Activated effector memory CD4-positive, alpha-beta T cell treated with anti-CD3 and anti-CD28 coated beads, Interleukin-2, amount 50 U/mL, for 16 hours (primary cell): ENCODE measurements at places on chromosomes 4 and X.

DNA sequence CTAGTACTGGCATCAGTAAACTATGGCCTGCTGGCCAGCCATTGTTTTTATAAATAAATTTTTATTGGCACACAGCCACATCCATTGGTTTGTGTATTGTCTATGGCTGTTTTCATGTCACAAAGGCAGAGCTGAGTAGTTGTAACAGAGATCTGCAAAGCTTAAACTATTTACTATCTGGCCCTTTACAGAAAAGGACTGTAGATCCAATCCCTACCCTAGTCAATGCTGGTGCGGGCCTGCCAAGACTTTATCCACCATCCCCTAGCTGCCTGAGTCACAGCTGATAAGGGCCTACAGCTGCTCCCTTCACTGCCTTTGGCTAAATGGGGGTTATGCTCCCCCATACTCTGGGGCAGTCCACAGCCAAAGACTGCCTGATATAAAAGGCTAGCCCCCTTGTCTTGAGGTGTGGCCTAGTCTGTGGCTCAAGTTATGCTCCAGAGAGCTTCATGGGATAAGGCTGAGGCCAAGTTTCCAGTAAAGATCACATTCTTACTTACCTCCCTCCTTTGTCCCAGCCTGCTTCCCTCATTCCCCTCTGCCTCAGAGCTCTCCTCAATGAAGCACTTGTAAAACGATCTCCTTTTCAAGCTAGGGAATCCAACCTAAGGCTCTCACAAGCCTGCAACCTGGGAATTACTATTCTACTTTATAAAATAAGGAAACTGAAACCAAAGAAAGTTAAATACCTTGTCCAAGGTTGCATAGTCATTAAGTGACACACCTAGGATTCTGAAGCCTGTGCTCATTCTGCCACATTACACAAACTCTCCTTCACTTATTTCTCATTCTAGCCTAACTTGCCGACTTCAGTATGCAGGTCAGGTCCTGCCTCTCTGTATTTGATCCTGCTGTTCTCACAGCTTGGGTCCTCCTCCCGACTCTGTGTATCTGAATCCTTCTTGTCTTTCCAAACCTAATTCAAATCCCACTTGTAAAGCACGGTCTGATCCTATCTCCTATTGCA is 20.7 kb downstream of the ACE2 start:
- DNase-seq, result no peak

DNA sequence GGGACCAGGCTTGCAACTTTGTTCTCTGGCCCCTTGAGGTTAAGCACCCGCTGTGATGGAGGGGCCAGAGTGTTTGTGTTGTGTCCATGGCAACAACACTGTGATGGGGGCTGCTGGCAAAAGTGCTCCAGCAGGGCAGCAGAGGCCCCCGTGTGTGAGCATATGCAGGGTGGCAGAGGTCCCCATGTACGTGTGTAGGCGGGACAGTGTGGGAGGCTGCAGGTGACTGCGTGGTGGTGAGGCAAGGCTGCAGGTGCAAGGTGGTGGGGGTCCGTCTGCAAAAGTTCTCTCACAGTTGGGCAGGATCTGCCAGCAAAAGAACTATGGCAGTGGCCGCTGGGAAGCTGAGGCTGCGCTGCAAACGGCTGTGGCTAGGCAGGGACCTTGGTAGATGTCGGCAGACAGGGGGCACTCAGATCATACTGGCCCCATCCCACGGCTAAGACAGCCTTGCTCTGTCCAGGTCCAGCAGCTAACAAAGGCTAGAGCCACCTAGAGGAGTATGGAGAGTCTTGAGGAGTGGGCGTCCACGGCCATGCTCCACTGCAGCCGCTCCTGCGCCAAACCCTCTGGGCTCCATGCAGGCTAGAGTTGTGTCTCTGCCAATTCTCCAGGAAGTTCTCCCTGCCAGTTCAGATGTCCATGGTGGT is 46.8 kb upstream of the PASD1 start:
- no peak for DNase-seq

DNA sequence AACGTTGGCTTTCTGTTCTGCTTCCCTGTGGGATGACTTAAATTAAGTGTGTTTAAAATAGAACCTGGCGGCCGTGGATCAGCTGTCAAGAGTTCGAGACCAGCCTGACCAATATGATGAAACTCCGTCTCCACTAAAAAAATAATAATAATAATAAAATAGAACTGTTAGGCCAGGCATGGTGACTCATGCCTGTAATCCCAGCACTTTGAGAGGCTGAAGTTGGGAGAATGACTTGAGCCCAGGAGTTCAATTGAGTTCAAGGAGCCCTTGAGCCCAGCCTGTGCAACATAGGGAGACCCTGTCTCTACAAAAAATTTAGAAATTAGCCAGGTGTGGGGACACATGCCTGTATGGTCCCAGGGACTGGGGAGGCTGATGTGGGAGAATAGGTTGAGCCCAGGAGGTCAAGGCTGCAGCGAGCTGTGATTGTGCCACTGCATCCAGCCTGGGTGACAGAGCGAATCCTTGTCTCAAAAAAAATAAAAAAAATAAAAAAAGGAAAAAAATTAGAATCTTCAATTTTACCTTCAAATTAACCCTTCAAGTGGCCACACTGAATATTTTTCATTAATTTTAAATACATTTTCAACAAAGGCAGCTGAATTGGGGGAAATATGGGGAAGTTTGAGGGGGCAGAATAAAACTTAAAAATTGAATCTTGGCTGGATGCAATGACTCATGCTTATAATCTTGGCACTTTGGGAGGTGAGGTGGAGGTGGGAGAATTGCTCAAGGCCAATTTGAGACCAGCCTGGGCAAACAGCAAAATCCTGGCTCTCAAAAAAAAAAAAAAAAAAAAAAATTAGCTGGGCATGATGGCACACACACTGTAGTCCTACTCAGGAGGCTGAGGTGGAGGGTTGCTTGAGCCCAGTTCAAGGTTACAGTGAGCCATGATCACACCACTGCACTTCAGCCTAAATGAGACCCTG is 31.8 kb upstream of the HSD17B13 start:
- DNase-seq, result no peak

GRCh38 chrX:154990496-154990895 is 32.0 kb downstream of the F8 start:
- no peak for DNase-seq

DNA sequence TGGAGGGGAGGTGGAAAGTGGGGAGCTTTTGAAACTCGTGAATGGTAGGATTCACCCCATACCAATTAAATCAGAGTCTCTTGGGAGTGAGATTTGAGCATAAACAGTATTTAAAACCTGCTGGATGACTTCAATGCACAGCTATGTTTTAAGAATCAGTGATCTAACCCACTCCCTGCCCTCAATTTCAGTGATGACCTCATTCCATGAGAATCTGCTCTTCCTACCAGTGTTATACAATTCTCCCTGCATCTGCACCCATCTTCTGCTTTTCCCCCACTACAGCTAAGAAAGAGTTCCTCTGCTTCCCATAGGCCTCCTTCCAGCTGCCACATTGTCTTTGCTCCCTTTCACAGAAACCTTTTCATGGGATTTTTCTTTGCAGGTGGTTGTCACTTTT is 18.3 kb upstream of the H2AZ1 start:
- no peak for DNase-seq

- DNase-seq, result no peak
Measured at GRCh38 chr4:33722800-33723516, 2521.4 kb downstream of the ARAP2 start.

GRCh38 chr4:119299741-119300100 is 22.2 kb downstream of the FABP2 start:
- no peak for DNase-seq

DNA sequence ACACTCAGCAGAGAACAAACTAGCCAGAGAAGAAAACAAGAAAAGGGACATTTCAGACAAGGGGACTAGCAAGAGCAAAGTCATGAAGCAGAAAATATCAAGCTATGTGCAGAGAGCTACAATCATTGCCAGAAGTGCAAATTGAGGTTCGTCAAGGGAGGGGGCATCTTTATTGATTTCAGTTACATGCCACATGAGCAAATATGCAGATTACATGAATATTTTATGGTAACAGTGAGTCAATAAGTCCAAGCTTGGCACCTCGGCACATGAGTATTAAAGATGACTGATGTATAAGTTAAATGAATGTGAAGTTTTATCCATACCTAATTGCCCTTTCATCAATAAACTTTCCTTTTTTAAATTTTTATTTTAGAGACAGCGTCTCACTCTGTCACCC is 238.1 kb upstream of the DIAPH2 start:
- no peak for DNase-seq

DNA sequence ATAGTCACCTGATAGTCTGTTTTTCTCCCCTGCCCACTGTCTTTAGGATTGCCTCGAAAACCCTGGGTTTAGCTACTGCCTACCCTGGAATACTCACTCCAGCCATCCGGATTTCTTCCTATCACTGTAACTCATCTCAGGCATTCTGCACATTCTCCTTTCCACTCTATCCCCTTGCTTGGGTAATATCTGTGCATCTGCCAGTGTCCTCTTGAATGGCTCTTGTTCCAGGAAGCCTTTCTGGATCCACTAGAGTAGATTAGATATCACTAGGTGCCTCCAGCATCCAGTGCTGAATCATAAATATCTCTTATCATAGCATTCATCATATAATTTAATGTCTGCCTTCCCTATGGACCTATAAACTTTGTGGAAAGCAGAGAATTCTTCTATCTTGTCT is 17.1 kb upstream of the GALNT7 start:
- no peak for DNase-seq

DNA sequence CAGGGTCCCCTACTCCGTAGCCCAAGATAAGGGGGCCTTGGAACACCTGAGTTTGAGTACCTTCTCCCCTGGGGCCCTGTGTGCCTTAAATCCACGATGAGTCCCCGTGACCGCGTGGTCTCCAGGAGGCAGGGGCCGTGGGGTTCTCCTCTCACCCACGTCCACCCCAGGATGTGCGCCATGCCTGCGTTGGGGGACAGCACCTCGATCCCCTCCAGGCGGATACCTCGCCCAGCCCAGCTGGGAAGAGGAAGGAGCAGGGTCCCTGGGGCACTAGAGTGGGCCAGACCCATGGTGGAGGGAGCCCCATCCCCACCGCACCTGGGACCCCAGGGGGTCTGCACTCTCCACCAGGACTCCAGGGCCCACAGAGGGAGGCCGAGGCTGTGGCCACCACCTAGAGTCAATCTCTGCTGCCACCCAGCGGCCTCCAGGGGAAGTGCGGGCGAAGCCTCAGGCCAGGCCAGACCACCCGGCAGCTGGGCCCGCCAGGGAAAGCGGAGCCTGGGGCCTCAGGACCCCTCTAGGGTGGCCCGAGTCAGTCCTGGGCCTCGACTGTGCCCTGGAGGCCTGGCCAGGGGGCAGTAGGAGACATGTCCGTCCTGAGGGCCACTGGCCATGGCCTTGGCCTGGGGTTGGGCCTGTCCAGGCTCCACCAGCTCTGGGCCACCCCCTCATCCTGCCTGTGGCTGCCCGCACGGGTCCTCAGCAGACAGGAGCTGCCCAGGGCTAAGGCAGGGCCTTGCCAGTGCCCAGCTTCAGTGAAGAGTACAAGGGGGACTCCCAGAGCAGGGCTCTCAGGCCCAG is 55.0 kb downstream of the FAM53A start:
- DNase-seq, result peak; percentile 89

GRCh38 chr4:54585321-54586000 is 72.3 kb upstream of the KIT start:
- DNase-seq, result no peak

GRCh38 chrX:100883654-100884053 is 9.5 kb upstream of the NOX1 start:
- DNase-seq, result no peak

DNA sequence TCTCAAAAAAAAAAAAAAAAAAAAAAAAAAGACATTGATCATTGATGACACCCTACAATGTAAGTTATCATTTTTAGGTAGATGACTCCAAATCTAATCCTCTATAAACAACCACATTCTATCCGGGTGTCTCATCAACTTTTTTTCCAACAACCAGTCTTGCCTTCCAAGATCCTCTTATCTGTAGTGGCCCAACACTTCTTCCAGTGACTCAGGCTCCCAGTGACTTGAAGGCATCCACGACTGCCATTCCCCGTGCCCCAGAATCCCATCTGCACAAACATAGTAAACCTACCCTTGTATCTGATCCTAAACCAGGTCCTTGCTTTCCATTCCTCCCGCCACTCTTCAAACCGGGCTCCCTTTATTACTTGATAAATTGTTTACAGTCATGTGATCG is 15.6 kb upstream of the TSPAN5 start:
- DNase-seq, result no peak

GRCh38 chrX:31337332-31337731 is 265.5 kb upstream of the FTHL17 start:
- no peak for DNase-seq

DNA sequence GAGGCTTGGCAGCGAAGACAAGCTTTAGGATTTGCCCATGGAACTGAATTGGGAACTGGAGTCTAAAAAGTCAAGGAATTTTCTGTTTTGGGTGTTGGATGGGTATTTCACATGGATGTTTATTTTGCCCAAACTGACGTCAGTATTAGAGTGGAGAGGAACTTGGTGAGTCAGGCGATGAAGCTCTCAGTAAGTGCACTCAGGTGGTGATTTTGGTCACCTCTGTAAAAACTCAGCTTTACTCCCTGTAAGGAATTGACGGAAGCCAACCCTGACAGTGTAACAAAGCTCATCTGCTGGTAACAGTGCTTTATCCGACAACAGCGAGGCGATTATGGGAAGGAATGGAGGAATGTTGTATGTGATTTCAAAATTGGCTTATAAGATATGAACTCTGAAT is 77.0 kb upstream of the PGRMC2 start:
- DNase-seq, result no peak

DNA sequence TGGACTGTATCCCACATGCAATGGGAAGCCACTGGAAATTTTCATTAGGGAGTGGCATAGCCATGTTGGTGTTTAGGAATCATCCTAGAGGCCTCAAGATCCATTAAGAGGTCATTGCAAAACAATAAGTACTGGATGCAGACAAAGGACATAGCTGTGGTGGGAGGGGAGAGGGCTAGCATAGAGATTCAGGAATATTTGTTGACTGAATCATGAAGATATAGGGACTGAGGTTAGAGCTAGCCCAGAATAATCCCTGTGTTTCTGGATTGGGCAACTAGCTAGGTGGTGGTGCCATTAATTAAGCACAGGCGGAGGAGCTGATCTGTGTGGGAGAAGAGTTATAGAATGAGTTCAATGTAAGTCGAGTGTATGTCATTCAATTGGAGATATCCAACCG is 135.0 kb downstream of the RAB28 start:
- DNase-seq, result no peak

- DNase-seq, result no peak
Measured at GRCh38 chr4:178556796-178557195, 1114.6 kb upstream of the AGA start.

- DNase-seq, result no peak
Measured at GRCh38 chrX:2521927-2522386, 21.2 kb upstream of the DHRSX start.

GRCh38 chr4:147846318-147847155 is 114.6 kb downstream of the ARHGAP10 start:
- no peak for DNase-seq

DNA sequence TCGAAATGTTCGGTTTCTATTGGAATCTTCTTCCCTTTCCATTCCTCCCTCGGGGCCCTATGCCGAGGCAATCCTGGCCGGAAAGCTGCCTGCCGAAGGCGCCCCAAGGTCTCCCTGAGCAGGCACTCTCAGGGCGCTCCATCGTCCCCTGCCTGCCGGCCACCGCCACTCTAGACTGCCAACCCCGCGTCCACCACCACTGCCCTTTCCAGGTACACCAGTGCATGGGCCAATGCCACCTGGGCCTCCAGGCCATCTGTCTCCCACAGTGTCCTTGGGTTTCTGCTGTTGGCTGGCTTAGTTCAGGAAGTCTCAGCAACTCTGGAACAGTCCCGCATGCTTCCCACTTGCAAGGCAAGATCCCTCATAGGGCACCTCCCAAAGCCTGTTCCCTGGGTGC is 14.6 kb downstream of the CTAG1A start:
- DNase-seq, result no peak
